ENCODE measurements at places on chromosomes 13 and 19. TPM values are rescaled to one million over a fixed set of nuclear protein-coding genes. Genes with fewer than 3 reads are reported as not detected.

- no peak for DNase-seq
These were observed 54.5 kb downstream of the GPR180 start for GRCh38 chr13:94656176-94656575.

DNA sequence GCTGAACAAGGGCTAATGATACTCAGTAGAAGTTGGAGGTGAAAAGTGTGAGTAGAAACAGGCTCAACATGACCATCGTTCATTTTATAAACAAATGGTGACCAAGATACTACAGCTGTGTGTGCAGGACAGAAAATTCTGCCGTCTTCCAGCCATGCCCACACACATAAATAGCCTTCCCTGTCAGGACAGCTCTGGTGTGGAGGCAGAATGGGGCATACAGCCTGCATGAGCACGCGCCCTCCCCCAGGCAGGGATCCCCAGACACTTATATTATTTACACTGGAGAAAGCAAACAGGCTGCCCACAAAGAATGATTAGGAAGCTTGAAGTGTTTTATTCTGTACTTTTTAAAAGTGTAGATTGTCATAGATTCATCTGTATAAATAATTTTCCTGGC, 20.4 kb downstream of the GJA3 start:
- DNase-seq = no peak

GRCh38 chr13:38602266-38602665, 84.6 kb upstream of the FREM2 start:
- DNase-seq = peak; percentile 8

- DNase-seq = no peak
These were observed 197.8 kb downstream of the TEX29 start for GRCh38 chr13:111518161-111518792.

DNA sequence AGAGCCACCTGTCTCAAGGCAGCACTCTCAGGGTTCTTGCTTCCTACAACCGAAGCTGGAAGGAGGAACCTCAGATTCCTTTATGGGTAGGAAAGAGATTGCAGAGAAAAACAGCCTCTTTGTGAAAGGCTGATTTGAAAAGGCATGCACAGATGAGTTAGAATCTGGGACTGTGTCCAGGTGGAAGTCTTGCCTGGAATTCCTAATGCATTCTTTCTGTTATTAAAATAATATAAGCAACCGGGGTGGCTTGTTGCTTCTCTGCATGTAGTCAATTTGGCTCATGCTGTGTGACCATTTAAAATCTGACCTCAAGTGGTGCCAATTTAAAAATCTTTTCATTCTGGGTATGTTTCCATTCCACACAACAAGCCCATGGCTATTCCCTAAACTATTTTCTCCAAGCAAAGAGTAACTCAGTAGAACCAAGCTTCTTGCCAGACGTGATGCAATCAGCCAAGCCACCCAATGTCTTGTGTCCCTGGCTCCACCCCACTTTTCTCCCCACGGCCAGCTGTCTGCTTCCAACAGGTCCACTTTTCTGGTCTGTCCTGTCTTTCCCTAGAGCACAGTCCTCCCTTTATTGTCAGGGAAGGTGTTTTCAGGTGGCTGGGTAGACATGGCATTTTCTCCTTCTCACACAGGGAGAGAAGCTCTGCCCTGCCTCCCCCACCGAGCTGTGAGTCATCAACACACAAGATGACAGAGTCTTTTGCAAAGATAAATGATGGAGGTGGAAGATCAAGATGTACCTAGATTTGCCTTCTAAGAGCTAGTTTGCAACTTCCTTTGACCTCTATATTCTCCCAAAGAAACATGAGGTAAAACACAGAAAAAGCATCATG, 394.3 kb downstream of the FOXO1 start:
- DNase-seq = no peak

DNA sequence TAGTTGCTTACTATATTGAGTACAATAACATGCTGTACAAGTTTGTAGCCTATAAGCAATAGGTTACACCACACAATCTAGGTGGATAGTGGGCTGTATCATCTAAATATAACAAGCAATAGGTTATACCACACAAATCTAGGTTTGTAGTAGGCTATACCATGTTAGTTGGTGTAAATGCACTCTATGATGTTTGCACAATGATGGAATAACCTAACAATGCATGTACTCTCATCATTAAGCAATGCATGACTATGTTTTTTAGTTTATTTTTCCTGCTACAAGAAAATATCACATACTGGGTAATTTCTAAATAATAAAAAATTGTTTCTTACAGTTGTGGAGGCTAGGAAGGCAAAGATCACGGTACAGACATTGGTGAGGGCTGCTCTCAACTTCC, 262.5 kb downstream of the SLITRK6 start:
- DNase-seq = no peak

- no peak for DNase-seq
These were observed 1.1 kb upstream of the NFIC start for GRCh38 chr19:3365093-3365835.

DNA sequence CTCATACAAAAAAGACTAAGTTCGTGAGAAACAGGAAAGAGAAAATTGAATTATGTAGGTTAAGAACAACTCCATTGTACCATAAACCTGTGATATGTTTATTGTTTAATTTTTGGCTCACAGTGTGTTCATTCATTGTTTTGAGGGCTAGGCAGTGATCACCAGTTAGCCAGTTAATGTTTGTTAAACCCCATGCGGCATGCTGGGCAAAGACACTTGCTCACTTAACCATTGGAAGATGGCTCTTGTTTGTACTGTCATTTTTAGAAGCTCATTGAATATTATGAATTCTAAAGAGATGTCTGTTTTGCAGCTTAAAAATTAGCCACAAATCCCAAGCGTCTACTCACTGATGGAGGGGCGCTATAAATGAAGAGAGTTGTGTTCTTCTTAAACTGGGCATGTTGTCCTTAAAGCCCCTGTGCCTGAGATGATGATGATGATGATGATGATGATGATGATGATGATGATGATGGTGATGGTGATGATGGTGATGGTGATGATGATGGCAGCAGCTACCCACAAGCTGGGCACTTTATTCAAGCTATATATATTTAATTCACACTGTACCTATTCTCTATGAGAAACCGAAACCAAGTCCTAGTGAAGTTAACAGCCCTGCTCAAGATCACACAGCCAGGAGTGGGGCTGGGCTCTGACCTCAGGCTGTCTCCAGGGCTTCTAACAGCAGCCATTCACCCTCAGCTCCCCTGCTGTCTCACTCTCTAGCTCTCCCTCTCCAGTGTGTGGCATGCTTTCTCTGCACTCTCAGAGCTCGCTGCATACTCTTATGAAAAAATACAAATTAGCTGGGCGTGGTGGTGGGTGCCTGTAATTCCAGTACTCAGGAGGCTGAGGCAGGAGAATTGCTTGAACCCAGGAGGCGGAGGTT, 169.1 kb downstream of the SHISA2 start:
- DNase-seq = no peak

- DNase-seq = no peak
These were observed 731 bp upstream of the AKAP8L start for GRCh38 chr19:15419413-15420025.

DNA sequence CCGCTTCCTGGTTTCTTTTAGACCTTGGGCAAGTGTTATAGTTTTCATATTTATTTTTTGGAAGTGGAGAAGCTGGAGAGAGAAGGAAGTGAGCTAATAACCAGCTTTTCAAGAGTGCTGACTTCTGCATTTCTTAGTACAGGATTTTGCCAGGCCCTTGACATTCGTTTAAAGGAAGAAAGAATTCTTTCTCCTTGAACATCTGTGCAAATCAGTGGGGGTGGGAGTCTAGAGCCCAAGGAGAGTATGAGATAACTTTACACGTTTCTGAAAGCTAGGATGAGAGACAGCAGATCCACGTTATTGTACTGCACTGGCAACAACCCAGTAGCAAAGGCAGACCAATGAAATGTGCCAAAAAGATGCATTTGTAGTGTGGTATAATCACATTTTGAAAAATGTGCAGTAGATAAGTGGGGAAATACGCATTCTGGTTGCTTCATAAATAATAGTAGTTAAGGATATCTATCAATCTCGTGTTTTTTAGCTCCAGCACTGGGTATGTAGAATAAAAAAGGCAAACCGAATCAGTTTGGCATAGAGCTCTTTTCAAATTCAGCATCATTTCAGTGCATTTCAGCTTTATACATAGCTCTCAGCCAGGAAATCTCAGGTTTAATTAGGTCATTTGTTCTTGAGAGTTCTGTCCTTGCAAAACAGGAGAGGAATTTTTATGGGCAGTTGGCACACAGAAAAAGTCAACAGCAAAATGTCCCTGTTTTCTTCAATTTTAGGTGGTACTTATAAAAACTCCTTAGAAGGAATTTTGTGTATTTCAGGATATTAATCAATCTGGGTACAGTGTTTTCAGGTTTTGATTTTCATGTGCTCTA, 4.3 kb downstream of the RNF113B start:
- DNase-seq = no peak

- no peak for DNase-seq
These were observed 20.7 kb upstream of the CDC16 start for GRCh38 chr13:114213980-114214379.

GRCh38 chr19:2112516-2113320, 16.0 kb downstream of the IZUMO4 start:
- DNase-seq = no peak

- no peak for DNase-seq
These were observed 1030.4 kb downstream of the SLITRK5 start for GRCh38 chr13:88701551-88701950.

GRCh38 chr19:28905996-28906395, 307.0 kb downstream of the UQCRFS1 start:
- no peak for DNase-seq

DNA sequence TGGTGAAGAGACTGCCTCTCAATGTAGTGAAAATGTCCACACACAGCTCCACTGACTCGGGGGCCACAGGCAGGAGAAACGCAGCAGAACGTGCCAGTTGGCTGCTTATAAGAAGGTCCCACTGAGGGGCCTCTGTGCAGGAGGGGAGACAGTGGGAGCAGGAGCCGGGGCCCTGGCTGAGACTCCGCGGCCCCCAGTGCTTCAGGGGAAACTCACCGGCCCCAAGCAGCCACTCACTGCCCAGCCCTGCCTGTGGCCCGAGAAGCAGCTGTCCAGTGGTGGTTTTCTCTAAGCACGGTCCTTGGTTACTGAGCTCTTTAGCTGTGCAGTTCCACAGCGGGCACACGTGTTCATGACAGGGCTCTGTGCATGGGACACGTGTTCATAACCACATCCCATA, 91.9 kb upstream of the MCF2L start:
- no peak for DNase-seq

- DNase-seq = peak; percentile 64
These were observed 190.6 kb downstream of the MZT1 start for GRCh38 chr13:72536714-72537394.

DNA sequence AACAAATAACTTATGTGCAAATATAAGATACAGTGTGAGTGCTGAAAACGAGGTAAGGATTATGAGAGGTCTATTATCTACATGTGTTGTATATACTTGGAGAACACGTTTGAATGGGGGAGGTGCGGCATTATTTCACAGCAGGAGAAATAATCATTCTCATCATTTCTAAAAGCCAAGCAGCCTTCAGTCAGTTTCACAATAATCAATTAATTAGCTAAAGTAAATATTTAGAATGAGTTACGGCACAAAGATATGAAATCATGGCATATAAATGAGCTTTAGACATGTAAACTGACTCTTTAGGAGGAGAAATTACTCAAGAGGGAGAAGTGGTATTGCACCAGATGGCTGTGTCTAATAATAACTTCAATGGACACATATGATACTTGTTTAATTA, 366.6 kb downstream of the DNAJC15 start:
- DNase-seq = no peak

GRCh38 chr19:58544591-58545285, 874 bp downstream of the TRIM28 start:
- peak; percentile 62 for DNase-seq

DNA sequence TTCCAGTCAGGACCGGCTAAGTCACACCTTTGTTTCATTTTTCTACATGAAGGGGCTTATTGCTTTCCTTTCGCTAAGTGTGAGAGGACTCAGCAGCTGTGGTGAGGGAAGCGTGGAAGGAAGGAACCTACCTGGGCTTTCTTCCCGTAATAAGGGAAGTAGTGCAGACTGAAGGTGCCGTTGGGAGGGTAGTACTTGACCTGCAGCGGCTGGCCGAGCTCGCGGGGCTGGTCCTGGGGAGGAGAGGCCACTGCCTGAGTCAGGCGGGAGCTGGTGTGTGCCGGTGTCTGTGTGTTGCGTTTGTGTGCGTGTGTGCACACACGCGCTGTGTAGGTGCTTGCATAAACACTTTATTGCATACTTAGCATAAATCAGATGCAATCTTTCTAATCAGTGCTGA, 7.7 kb downstream of the ATP4B start:
- no peak for DNase-seq

- no peak for DNase-seq
These were observed 1.9 kb upstream of the C1QTNF9 start for GRCh38 chr13:24307211-24308067.

The POMP gene
- 90.7 TPM for polyA plus RNA-seq

The ZNF844 gene
- polyA plus RNA-seq = 26.5 TPM

The IGFL2 gene
- not detected for polyA plus RNA-seq

The FUT2 gene
- polyA plus RNA-seq = 2.4 TPM

The JAK3 gene
- 5.0 TPM for polyA plus RNA-seq

The SHANK1 gene
- polyA plus RNA-seq = 4.9 TPM

Measured in renal pelvis (tissue), 12 donors.